ENCODE measurements at places on chromosomes 11 and 22.
A peak's percentile ranks its signal among the peaks of the same experiment; 100 is the strongest.

- DNase-seq, result no peak
These were observed 708 bp downstream of the SCO2 start for GRCh38 chr22:50524676-50525103.

DNA sequence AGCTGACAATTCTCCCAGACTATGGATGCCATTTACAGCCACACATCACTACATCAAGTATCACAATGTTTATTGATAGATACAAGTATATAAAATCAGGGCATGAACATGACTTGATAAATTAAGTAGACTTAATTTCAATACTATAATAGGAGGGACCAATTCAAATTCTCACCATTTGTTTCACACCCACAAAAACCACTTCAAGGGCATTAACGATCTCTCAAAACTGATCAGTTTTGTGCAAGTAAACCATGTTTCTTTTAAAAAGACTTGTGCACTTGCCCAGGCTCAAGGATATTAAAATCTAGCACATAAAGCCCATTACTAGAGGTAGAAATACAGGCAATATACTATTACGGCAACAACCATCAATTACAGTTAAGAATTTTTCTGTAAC lies 11.7 kb downstream of the EIF4G2 start:
- no peak for DNase-seq

- no peak for DNase-seq
These were observed 111.8 kb downstream of the SNX19 start for GRCh38 chr11:130804306-130805076.

- DNase-seq, result no peak
These were observed 61.6 kb upstream of the PTPN5 start for GRCh38 chr11:18853086-18853720.

- DNase-seq, result no peak
These were observed 148.4 kb downstream of the CACNA1I start for GRCh38 chr22:39718921-39719475.

DNA sequence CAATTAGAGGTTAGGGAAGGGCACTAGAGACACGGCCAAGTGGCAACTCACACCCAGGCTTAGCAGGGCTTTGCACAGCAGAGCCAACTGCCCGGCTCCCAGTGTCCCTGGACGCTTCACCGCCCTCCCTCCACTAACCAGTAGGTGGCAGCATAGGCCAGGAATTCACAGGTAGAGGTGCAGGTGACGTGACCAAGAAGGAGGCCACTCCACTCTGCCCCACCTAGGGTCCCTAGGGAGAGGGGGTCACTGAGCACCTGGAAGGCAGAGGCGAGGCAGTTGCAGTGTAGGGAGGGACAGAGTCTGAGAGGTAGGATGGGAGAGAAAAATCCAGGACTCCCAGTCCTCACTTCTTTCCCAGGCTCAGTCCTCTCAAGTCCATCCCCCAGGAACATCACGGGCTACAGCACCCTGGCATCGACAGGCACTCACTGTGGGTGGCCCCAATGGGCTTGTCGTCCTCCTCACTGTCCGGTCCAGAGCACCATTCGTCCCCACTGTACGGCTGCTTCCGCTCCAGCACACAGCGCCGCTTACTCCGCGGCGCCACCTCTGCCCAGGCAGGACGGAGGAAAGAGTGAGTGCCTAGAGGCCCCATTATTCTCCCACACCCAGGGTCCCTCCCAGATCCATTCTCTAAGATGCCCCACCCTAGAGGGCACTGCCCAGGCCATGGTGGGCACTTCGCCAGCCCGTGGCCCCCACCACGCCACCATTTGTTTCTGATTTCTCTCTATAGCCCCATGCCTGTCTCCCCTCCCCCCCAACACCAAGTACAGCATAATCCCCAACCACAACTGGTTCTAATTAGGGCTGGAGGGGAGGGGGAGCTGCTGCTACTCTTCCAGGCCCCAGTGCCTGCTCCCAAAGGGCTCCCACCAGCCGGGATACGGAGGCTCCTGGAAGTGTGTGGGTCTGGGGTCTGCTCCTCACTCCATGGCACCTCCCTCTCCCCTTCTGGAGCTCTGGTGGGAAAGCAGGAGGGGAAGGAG lies 18.4 kb downstream of the BCL9L start:
- DNase-seq, result peak; percentile 81

DNA sequence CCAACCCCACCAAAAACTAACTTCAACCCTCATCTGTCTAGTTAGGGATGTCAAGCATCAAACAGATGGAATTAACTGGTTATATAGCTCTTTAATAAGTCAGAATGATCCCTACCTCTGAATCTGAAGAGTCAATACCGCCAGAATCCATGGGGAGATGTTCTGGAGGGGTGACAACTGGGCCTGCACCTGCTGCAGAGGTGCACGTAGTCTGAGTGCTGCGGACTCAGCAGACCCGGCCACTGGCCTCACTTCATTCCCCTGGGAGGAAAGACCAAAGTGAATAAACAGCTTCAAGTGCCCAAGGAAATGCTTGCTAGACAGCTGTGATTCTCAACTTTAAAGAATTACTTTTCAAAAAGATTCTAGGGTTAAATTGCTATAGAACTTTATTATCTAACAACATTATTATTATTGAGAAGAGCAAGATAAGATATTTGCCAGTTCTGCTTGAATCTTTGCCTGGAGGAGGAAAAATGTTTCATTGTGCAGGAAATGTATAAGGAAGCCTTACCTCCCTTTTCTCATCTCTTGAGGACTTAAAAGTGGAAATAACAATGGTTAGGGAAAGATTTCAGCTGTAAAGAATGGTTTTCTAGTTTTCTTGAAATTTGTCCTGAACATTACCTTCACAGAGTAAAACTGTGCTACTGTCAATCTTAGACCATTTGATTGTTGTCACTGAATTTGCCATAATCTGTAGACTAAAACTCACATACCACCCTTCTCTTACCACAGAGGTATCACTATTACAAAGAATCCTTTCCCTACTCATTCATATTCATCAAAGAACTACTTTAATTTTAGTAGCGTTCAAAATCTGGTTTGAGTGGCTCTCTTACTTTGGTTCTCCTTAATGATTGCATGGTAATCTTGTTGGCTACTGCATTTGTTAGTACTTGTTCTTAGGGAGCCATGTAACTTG lies 4.2 kb downstream of the XBP1 start:
- DNase-seq, result no peak

GRCh38 chr11:15714641-15715399 lies 600.1 kb downstream of the INSC start:
- DNase-seq, result no peak

- no peak for DNase-seq
These were observed 528 bp downstream of the WEE1 start for GRCh38 chr11:9573775-9574621.

DNA sequence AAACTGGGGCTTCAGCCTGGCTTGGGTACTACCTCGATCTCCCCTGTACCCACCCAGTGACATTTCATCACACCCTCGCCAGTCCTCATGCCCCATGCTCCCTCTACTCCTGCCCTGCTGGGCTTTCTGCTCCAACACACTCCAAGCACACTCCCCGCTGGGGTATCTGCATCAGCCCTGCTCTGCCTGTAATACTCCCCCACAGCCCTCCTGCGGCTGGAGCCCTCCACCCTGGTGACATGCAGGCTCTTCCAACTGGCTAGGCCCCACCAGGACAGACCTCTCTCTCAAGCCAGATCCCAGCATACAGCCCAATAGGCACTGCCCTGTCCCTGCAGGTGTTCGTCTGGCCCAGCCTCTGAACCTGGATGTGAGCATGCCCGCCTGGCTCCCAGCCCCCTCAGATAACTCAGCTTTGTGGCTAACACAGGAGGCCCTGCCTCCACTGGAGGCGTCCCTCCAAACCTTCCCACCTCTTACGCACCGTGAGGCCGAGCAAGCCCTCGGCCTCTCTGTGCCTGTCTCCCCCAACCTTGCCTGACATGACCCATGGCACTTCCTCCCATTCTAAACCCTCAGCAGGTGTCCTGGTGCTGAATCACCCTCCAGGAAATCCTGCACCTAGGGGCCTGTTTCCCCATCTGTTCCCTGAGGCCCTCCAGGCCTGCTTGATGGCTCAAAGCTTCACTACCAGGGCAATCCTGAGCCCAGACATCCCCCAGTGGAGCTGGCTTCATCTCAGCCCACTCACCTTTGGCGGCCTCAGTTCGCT lies 33.5 kb upstream of the TXNRD2 start:
- DNase-seq, result no peak

Measured in stimulated activated CD4-positive, alpha-beta T cell treated with anti-CD3 and anti-CD28 coated beads, Interleukin-12 subunit alpha, Interleukin-12 subunit beta, amount 100 ng/mL, for 48 hours (primary cell).